Stimulated activated CD4-positive, alpha-beta T cell treated with anti-CD3 and anti-CD28 coated beads, TNF-alpha, amount 100 ng/mL, for 24 hours (primary cell): ENCODE measurements at places on chromosomes 6 and 20.

DNA sequence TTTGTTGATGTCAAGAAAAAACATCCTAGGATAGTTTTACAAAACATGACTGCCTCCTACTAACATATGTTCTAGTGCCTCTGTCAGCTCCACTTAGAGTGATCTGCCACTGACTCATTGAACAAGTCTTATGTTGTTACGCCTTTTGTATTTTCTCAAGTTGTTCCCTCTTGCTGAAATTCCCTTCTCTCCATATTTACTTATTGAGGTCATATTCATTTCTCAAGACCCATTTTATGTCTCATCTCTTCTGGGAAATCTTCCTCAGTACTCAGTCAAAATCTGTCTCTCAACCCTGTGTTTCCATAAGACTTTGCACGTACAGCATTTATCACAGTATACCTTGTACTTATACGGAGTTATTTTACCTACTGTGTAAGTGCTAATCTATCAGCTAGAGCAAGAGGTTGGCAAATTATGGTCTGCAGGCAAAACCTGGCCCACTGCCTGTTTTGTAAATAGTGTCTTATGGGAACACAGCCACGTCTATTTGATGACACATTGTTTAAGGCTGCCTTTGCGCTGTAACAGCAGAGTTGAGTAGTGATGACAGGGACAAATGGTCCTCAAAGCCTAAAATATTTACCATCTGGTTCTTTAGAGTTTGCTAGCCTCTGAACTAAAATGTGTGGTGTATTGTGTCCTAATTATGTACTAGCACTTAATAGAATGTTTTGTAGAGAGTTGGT is 83.4 kb downstream of the ADGRB3 start:
- no peak for DNase-seq

GRCh38 chr6:36442103-36442670 is 467 bp downstream of the PXT1 start:
- DNase-seq: no peak

- peak; percentile 73 for DNase-seq
These were observed 558 bp downstream of the XKR7 start for GRCh38 chr20:31968291-31969126.

- DNase-seq: no peak
These were observed 200 bp downstream of the ZBTB22 start for GRCh38 chr6:33317419-33317668.
